Brain microvascular endothelial cell (primary cell): ENCODE measurements at places on chromosomes 16 and 17.

DNA sequence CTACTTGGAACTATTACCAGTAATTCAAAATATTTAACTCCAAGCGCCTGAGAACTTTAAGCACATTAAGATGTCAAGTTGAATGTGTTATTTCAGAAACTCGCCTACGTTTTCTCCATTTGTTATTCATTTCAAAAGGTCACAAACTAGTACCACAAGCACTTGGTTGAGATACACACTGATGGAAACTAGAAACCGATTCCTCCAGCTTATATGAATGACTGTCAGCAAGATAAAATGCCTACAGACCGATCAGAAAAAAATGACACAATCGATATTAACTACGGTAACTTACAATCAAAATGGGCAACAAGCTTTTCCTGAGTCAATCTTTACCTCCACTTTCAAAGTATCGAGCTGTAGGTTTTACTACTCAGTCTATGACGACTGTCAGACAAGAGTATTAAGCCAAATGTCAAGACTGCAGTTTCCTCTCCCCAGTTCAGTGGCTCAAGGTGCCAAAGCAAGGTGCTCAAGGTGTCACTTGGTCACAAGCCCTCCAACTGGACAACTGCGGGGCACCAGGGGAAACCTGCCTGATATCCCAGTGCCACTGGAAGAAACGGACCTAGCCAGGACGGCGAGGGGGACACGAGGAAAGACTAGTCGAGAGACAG lies 678 bp downstream of the SRP68 start:
- no peak for DNase-seq

DNA sequence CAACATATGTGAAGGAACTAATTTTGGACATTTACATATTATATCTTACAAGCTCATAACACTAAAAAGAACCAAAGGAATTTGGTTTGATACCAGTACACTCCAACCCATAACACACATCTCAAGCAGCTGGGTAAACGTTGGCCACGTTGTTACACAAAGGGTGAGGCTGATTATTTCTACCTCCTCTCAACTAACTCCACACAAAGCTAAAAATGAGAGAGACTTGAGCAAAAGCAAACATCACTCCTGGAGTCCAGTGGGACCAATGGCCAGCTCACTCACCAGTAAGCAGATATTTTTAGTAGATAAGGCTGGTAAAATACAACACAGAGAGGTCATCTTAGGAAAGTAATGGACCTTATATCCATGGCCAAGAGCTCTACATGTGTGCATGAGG lies 207.6 kb downstream of the MRTFB start:
- no peak for DNase-seq

DNA sequence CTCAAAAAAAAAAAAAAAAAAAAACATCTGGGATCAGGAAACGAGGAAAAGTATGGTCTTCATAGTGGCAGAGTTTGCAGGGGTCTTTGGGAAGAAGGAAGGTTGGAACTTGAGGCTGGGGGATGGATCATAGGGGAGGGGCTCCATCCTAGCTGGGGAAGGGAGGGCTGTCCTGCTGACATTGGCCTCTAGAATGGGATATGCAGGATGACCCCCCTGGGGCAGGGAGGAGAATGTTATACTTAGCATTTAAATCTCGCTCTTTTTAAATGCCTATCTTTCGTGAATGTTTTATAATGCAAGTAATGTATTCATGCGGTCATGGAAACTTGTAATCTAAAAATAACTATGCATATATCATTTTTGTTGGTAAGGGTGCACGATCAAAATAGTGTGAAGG lies 33.2 kb downstream of the TMEM235 start:
- no peak for DNase-seq

DNA sequence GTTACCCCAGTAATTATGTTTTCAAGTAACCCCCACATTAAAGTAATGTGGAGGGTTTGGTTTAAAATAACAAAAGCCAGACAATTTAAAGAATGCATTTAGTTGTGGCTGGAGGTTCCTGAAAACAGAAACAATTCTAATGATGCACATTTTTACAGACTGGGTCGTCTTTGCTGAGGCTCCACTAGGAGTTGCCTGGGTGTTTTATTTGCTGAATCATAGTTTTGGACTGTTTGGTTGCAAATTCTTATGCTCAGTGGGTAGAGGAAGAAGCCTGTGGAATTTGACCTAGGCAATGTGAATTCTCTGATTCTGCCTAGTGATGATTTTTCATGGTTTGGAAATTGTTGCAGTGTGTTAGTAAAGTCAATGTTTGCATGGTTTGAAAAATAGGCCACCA lies 16.3 kb downstream of the SHISA9 start:
- no peak for DNase-seq

DNA sequence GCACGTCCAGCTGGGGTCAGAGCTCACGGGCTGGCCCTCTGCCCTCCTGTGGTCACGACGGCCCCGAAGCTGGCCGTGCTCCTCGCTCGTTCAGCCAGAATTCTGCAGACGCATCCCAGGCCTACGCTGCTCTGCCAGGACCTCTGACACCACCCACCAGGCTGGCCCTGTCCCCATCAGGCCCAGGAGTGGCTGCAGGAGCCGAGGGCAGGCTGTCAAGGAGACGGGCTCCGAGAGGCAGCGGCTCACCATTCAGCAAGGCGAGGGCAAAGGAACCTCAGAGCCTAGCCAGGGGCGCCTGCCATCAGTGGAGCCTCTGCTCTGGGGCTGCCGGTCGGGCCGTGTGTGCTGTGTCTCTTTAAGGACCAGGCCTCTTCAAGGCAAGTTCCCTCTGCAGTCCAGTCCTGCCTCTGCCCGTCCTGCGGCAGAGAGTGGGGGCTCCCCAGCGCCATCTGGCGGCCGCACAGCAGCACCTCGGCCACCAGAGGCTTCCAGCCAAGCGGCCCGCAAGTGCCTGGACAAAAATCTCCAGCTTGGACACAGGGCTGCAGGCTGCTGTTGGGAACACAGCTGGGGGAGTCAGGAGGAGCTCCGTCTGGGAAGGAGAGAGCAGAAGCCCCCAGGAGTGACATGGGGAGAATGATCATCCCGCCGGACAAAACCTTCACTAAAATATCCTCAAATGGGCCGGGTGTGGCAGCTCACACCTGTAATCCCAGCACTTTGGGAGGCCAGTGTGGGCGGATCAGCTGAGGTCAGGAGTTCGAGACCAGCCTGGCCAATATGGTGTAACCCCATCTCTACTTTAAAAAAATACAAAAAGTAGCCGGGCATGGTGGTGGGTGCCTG lies 7.4 kb upstream of the ABR start:
- DNase-seq = peak; percentile 76

- no peak for DNase-seq
These were observed 233.0 kb upstream of the IRX5 start for GRCh38 chr16:54697677-54698076.

- DNase-seq = no peak
These were observed 123.2 kb downstream of the CPPED1 start for GRCh38 chr16:12680531-12680930.

- no peak for DNase-seq
These were observed 251.5 kb downstream of the KATNIP start for GRCh38 chr16:27801289-27801945.

- no peak for DNase-seq
These were observed 84.5 kb downstream of the MRM3 start for GRCh38 chr17:866568-867103.

GRCh38 chr16:53980675-53981074 lies 276.7 kb downstream of the FTO start:
- no peak for DNase-seq

DNA sequence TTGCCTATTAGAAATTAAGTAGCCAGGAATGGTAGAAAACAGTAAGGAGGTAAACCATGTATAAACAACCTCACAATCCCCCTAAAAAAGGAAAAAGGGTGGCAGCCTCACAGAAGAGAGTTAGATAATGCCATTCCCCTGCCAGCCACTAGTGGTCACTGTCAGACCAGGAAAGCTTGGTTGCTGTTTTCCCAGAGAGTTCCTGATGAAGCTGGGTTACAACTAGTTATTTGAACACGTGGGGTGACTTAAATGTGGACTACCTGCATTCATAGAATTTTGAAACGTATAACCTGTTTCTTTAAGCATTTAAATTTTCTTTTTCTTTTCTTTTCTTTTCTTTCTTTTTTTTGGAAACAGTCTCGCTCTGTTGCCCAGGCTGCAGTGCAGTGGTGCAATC lies 5.8 kb downstream of the GPRC5C start:
- DNase-seq = no peak

DNA sequence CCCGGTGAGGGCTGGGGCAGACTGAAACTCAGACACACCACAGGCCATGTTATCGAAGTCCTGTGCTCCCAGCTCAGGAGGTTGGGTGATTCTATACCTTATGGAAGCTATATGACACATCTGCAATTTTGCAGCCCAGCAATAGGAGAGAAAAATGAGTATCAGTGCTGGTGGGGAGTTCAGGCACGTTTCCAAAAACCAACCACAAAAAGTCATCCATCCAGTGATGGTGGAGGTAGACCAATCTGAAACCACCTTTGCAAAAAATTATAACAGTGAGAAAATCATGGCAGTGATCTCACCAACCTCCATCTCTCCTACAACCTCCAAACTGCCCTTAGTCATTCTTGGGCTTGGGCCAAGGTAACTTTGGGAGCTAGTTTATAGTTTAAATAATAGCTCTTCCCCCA lies 327.9 kb downstream of the SLC39A11 start:
- DNase-seq = peak; percentile 16

GRCh38 chr16:86031141-86031678 lies 132.2 kb downstream of the IRF8 start:
- DNase-seq = no peak

DNA sequence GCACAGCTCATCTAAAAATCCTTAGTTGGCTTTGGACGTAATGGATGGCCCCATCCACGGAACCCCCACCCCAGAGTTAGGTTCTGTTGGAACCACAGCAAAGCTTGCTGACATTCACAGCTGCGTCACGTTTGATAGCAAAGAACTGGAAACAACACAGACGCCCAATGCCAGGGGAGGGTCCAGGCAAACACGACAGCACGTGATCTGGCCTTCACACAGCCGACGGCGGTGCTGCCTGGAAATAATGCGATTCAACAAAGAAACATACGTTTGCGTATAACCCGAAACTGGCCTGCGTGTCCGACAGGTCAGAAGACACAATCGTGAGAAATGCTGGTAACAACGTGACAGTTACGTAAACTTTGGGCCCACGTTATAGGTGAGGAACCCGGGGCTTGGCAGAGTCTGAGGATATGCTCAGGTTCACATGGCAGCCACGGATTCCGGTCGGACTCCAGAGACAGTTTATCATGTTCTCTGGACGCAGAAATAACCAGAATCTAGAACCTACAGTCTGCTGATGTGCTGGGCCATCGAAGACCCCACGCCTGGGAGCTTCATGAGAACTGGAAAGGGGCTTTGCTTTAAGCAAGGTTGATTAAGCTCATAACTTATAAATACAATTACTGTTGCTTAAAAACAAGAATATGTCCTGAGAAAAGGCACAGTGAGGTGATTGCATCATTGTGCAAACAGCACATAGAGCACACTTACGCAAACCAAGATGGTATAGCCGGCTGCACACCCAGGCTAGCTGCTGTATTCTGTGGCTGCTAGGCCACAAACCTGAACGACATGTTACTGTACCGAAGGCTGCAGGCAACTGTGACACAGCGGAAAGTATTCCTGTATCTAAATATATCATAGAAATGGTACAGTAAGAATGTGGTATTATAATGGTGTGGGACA lies 70.4 kb downstream of the RPH3AL start:
- DNase-seq = no peak

DNA sequence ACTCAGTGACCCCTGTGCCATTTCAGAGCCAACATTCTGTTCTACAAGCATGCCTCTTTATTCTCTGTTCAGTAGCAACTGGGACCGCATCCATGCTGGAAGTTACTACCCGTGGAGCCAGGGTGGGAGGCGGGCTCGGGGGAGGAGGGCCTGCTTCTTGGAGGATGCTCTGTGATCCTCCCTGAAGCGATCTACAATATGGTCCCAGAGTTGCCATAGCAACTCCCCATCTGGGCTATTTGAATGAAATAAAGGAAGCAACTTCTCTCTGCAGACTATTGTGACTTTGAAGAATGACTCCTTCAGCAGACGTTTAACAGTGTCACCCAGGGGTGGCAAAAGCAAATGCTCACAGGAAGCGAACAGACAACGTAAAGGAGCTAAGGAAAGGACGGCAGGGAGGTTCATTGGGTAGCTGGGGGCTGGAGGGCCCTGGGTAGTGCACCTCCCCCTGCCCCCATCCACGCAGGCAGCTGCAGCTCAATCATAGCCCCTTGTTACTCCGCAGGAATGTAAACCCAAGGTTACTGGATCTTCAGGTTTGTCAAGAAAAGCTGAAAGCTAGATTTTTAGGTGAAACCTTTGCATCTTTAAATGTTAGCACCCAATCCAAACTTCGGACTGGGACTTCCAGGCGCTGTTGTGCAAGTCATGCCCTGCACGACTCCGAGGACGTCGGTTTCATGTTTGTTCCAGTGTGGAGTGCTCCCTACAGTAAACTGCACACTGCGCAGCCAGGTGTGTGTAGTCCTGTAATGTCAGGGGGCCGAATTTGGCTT lies 51.1 kb upstream of the MEAK7 start:
- DNase-seq = no peak

GRCh38 chr16:49050607-49051006 lies 231.0 kb downstream of the CBLN1 start:
- no peak for DNase-seq

DNA sequence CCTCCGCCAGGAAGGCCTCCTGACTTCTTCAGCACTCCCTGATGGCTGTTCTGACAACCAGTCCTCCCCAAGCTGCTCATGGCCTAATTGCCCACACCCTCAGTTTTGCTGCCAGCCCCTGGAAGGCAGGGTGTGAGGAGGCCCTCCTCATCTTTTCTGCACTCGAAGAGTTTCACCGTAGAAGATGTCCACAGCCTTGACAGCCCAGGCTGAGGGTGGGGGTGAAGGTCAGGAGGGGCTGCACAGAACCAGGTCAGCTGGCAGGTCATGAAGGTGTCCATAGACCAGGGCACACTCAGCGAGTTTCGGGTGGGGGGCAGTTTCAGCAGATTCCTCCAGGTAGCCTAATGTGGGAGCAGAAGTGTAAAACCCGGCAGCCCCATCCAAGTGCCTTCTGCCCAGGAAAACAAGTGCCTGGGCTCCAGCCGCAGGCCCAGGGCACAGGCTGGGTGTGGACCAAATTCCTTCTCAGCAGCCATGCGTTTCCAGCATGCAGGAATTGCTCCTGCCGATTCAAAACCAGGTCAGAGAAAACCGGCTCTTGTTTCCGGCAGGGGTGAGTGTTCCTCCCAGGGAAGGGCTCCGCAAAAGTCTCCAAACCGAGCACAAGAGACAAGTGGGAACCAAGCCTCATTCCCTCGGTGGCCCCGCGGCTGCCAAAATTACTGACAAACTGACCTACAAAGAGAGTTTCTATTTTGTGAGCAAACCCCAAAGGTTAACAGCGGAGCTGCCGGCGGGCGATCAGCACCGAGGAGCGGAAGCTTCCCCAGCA lies 228.8 kb downstream of the C16orf78 start:
- no peak for DNase-seq

GRCh38 chr17:17722081-17722905 lies 41.0 kb downstream of the RAI1 start:
- DNase-seq = no peak
